Hematopoietic multipotent progenitor cell (in vitro differentiated cells): ENCODE measurements at places on chromosomes 2 and 18.

DNA sequence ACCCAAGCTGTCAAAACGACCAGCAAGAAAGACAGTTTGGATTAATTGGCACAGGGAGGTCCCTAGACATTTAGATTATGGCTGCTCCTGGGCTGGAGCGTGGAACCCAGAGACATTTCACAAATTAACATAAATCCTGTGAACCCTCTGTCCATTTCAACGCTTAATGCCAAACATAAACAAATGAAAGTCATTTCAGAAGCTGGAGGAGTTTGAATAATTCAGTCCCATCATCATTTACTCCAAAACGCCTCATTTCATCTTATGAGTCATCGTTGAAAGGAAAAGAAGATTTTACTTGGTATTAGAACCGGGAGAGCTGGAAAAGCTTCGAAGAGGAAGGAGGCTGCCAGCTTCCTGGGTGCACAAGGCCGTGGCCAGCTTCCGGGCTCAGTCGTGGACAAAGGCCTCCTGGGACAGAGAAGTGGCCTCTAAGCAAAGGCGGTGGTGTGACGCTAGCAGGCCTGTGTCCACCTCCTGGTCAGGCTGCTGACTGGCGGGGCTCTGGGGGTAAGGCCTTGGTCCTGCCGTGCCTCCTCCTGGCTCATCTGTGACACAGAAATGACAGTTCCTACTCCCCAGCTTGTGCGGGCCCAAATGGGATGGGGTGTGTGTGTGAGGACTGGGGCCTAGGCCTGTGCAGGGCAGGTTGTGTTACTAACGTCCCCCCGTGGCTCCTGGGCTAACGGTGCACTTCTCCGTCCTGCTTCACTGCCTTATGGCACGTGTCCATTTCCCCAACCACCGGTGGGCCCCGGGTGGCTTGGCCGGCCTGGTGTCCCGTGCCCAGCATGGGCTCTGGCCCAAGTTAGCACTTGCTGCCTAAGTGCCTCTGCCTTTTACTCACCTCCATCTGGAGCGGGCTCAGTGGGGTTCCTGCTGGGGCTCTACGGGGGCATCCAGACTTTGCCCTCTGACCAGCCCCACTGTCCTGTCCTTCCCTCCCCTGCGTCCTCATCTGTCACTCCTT is 71.6 kb downstream of the RRM2 start:
- no peak for DNase-seq

DNA sequence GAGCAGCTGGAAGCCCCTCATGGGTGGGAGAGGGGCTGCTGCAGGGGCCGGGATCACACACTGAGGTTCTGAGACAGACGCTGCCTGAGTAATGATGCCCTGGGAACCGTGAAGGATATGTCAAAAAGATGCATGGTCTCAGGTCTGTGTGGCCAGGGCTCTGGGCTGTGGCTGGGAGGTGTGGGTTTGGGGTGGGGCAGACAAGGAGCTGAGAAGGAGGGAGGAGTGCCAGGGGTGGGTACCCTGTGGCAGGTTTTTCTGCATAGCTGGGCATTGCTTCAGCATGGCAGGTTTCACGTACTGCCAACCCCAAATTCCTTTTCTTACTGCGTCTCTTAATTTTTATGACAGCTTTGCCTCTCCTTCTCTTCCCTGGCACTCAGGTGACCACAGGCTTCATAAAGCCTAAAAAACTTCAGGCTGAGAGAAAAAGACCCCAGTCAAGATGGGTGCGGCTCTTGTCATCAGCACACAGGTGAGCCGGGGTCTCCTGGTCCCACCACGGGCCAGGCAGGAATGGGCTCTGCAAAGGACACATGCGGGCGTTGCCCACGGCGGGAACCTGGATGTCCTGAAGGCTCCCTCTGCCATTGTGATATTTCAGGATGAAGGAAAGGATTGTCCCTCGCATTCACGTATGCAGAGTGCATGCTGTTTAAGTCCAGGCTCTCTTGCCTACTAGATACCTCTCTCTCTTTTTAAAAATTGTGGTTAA is 18.0 kb downstream of the MALL start:
- DNase-seq: no peak

- DNase-seq: no peak
Measured at GRCh38 chr2:177413703-177414102, 21.1 kb downstream of the AGPS start.

DNA sequence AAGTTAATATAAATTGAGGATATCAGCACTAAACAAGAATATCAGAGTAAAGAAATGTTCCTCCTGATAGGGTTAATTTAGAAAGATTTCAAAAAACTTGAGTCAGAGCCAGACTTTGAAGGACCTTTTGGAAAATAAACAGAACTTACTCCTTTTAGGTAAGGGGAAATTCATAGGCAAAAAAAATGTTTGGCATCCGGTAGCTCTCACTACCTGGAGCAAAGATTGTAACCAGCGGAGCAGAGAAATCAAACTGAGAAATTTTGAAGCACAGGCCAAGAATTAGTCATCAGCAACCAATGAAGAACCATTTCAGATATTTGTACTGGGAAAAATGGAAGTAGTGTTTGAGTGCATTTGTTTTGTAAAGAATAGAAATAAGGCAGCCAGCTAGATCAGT is 113.0 kb downstream of the ICA1L start:
- DNase-seq: no peak

DNA sequence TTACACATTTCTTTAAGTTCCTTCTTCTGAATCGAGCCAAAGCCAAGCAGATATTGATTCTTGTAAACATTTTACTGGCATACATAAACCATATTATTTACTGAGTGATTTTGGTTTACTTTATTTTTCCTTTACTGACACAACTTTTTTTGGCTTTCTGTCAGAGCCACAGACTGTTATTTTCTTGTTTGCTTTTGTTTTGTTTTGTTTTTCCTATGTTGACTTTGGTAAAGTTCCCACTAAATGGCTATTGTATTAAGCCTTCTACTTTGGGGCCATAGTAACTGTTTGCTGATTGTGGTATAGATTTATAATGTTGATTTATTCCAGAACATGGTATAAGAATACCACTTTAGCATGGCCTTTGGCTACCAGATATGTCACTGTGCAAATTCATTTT is 419.4 kb downstream of the DCDC2C start:
- DNase-seq: no peak
